ENCODE measurements at places on chromosomes 5 and 9.

- no peak for DNase-seq
These were observed 378.3 kb upstream of the DAP start for GRCh38 chr5:11139217-11139865.

DNA sequence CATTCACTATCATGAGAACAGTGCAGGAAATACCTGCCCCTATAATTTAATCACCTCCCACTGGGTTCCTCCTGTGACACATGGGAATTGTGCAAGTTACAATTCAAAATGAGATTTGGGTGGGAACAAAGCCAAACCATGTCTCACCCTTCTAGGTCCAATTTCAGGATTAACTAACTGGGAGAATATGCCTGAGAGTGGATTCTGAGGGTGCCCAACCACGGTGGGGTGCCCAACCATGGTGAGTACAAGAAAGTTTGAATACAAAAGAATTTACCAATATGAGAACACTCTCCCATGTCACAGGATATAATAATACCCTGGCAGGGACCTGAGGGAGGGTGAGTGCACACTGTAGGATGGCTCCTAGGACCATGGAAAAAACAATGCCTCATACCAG, 17.2 kb upstream of the GDA start:
- DNase-seq: no peak

- no peak for DNase-seq
These were observed 21.2 kb upstream of the OLFM1 start for GRCh38 chr9:135066291-135066690.

DNA sequence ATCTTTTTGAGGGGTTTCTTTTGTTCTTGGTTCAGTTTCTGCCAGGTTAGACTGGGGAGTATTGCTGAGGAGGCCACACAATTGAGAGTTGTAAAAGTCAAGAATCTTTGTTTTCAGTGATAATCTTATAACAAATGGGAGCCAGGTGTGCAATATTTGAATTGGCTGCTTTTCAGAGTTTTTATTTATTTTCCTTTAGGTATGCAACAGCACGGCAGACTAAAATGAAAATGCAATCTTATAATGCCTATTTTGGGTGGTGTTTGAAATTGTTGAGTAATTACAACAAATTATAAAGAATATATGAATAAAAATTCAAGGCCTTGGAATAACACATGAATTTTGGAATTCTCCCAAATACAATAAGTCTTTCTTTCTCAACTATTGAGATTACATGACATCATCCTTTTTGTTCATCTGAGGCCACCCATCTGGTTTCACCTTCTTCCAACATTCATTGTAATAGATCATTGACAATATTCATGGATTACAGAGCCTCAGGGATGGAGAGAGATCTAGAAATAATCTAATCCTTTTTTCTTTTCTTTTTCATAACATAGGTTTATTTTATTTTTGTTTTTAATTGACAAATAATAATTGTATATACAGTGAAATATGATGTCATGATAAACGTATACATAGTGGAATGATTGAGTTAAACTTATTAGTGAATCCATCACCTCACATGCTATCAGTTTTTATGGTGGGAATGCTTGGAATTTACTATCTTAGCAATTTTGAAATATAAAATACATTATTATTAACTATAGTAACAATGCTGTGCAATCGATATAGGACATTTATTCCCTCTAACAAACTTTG, 1061.0 kb downstream of the NR2F1-AS1 start:
- no peak for DNase-seq

- DNase-seq: no peak
These were observed 35.8 kb downstream of the VLDLR start for GRCh38 chr9:2657427-2657826.

- DNase-seq: no peak
These were observed 26.7 kb upstream of the EPB41L4A start for GRCh38 chr5:112445626-112446350.

- no peak for DNase-seq
These were observed 94.5 kb downstream of the PLPP1 start for GRCh38 chr5:55440188-55440646.

GRCh38 chr9:83425240-83425639, 113.0 kb downstream of the FRMD3 start:
- DNase-seq: no peak

DNA sequence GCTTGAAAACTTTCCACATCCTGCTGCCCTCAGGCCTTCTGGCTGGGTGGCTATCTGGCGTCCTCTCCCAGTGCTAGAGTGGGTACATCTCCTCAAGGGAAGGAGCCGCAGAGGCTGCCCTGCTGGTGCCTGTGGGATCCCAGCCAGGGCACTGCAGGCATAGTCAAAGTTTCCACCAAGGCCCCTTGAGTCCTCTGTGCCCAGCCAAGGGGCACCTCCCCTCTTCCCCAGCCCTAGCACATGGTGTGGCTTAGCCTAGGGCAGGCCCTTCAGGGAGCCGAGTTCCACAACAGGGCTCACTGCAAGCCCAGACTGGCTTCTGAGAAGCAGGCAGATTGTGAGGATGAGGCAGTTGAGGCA, 103.2 kb downstream of the RGS3 start:
- DNase-seq: no peak

GRCh38 chr5:17991775-17992174, 357.5 kb downstream of the TAF11L14 start:
- DNase-seq: no peak

- DNase-seq: peak; percentile 43
These were observed 27.3 kb downstream of the EGR1 start for GRCh38 chr5:138492560-138493045.

DNA sequence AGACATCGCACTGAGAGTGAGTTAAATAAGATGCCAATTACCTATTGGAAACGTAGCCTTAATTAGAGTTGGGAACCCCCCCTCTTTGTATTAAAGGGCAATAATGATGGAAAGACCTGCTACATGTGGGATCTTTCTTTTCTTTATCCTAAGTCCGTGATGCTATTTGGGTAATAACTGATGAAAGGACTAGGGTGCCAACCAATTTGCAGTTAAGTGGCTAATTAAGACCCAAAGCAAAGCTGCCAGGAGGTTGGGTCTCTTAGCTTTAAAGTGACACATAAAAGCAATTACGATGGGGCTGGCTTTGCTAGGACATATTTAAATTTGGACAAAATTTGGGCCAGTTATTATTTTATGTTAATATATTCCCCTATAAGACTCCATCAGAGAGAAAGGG, 728.8 kb downstream of the NR2F1-AS1 start:
- DNase-seq: no peak

DNA sequence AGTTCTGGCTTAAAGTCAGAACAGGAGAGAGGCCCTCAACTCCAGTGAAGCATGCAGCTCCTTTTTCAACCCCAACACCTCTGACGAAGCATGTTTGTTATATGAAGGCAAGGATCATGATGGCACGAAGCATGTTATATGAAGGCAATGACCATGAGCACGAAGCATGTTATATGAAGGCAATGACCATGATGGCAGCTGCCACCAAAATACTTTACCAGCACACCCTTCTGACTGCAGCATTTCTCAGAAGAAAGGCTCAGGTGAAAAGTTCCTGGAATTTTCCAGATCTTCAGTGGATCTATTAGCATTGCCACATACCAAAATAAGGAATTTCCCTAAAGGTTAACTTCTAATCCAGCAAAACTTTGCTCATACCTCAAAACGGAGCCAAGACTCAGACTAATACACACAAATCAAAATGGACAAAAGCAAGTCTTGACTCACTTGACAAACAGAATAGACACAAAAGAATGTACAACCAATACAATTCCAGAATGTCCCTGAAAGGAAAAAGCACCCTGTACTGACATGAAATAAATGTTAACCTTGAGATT, 217.4 kb downstream of the FANCC start:
- no peak for DNase-seq

DNA sequence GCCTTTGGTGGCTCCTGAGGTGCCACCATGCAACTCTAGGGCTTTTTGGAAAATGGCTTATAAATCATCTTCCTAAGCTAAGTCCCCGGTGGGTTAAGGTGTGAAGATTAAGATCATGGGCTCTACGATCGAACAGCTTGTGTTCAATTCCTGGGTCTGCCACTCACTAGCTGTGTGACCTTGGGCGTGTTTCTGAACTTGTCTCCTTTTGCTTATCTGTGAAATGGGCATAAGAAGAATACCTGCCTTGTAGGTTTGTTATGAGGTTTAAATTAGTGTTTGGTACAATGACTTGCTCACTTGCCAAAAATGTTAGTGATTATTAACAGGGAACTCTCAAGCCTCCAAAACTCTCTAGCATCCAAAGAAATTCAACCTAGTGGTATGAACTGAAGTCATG, 119.2 kb upstream of the PITX1 start:
- DNase-seq: no peak

DNA sequence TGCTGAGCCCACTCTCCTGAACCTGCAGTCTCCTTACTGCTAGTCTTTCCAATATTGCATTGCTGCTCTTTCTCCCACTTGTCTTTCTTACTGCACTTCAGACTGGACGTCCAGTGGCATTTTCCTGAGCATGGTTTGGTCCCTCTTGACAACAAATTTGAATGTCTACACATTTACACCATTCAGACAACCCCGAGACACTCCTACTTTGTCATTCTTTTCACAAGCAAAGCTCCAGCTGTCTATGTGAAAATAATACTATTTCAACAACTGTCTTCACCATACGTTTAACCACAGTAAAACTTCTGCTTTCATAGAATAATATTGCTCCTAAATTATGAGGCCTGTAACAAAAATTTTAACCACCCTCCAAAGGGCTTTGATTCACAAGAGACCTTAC, 10.4 kb upstream of the APTX start:
- DNase-seq: no peak

DNA sequence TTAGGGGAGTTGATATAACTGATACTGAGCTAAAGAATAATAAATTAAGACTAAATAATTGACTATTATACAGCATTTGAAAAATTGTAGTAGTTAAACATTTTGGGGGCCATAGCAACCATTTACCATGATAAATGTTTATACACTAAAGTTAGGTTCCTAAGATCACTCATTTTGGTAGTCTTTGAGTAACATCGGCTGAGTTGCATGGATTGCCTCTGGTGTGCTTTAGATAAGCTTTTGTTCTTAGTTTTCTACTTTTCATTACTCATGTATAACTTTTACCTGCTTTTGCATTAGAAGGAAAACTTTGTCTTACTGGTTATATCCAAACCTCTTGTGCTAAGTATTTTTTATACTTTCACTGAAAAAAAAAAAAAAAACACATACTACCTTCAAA, 101.2 kb downstream of the SLC44A1 start:
- DNase-seq: no peak

DNA sequence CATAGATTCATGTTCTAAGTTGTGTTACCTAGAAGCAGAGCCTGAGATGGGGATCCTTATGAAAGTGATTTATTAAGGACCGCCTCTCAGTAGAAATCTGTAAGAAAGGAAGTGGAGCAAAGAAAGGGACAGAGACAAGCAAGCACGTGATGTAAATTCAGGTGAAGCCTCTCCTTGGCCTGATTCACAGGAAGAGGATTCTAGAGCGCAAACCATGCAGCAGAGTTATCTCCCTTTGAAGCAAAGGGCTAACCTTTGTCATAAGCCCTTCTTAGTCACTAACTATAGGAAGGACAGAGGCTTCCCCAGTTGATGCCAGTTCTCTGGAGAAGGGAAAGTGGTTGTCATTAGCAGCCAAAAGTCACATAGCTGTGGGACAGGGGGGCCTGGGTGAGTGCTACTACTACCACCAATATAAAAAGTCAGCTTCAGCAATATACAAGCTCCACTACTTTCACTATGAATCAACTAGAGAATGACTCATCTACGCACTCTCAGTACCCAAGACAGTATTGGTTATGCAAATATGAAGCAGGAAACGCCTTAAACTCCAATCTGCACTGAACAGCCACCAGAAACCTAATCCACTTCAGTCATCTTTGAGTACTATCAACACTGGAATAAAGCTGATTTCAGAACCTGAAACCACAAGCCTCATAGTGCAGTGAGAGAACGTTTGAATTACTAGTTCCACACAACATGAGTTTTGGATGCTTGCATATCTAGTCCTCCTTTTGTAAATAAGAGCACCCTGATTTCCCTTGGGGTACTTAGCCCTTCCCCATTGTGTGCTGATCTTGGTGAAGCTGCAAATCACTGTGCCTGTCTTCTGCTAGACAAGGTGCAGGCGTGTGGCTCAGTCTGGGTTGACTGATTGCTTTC, 162.7 kb downstream of the ZNF608 start:
- DNase-seq: peak; percentile 54

- DNase-seq: no peak
These were observed 140.7 kb downstream of the GNA14 start for GRCh38 chr9:77507212-77507961.

DNA sequence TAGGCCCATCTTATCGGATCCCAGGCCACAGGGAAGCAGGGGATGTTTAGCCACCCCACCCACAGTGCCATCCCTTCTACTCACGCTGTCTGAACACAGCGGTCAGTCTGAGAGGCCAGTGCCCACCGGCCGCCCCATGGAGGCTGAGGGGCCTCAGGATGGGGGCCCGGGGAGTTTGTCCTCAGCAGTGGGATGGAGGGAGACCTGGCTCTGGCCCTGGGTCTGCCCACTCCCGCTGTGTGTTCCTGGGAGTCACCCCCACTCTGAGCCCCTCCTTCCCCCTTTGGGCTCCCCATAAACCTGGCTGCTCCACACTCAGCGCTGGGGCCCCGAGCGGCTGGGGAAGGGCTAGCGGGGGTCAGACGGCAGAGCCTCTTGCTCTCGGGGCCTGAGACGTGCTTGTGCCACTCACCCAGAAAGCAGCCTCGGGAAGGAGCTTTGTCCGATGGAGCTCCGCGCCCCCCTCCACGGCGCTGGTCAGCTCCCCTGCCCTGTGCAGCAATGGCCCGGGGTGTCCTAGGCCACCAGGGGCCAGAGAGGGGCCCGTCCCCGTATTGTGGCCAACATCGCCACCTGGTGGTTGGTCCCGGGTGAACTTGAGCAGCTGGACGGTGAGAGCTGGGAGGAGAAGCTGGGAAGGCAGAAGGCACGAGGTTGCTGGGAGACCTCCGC, 10.9 kb upstream of the LAMC3 start:
- DNase-seq: peak; percentile 82

GRCh38 chr5:157196045-157196444, 15.4 kb downstream of the ITK start:
- DNase-seq: no peak

- DNase-seq: no peak
These were observed 33.4 kb downstream of the SEMA5A start for GRCh38 chr5:9512457-9512856.

- no peak for DNase-seq
These were observed 22.7 kb downstream of the CYFIP2 start for GRCh38 chr5:157288405-157289163.

DNA sequence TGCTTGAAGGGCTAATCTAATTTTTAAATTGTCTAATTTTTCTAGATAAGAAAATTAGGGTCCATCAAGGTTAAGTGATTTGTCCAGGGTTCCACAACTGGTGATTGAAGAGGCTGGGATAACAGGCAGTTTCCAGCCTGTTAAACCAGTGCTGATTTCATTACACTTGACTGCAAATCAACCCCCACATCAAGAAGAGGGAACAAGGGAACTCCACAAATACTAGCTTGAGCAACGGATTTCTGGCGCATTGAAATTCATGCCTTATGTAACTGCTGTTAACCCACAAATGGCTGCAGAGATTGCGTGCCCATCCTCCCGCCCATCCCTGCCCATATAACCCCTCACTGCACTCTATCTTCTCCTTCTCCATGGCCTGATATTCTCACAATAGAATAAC, 10.0 kb downstream of the PLPPR1 start:
- DNase-seq: no peak

All from RKO (cell line).